ENCODE measurements at places on chromosomes 4 and X. TPM values are rescaled to one million over a fixed set of nuclear protein-coding genes. Genes with fewer than 3 reads are reported as not detected.

DNA sequence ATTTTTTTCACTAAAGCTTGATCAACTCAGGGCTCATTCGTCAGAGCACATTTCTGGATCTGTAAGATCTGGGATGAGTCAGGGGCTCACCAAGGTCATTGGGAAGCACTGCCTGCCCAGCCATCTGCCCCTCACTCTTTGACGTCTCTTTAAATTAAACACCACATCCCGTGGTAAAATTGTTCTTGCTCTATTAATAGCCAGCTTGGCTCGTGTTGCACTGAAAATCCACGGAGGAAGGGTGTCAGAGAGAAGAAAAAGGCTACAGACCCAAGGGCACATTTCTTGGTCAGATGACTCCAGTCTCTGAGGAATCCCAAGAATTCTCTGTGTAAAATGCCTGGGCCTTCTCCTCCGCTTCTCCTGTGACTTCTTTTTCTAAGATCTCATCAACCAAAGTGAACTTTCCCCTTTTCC lies 45.7 kb upstream of the GATB start:
- H3K27ac ChIP-seq: no peak overlapping the region
- no peaks in the 10 kb centered on the region for H3K27me3 ChIP-seq
- DNase-seq: no peak

DNA sequence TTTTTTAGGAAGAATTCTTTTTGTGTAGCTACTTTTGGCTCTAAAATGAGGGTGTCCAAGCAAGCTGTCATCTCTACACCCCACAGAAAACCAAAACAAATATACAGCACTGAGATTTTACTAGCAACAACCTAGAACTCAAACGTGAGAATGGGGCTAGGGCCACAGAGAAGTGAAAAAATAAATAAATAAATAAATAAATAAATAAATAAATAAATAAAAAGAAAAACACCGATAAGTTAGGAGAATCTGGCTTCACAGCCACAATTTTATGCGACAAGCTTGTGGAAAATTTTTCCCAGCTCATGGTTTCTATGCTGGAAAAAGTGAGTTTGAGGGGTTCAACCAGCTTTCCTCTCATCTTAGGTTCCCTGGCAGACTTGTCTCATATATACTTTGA lies 324.6 kb upstream of the TACR3 start:
- no peaks in the 10 kb centered on the region for H3K4me1 ChIP-seq
- H3K27me3 ChIP-seq: no peaks in the 10 kb centered on the region
- H3K4me3 ChIP-seq: no peak overlapping the region
- no peak overlapping the region for H3K27ac ChIP-seq

DNA sequence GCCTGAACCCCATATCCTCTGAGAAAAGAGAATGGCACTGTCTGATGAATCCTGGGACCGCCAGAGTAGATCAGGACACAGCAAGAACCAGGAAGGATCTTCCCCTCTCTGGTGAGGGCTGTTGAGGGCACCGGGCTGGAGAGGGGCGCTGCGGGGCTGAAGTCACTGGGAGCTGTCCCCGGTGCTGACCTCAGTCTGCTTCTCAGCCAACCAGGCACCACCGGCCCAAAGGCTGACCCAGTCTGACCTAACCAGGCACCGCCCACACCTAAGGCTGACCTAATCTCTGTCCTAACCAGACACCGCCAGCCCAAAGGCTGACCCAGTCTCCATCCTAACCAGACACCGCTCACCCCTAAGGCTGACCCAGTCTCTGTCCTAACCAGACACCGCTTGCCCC lies 82.8 kb downstream of the CPZ start:
- DNase-seq: no peak
- no peaks in the 10 kb centered on the region for H3K4me1 ChIP-seq
- H3K4me3 ChIP-seq: no peak overlapping the region

- no peak overlapping the region for H3K27ac ChIP-seq
- no peak overlapping the region for H3K4me3 ChIP-seq
- no peak for DNase-seq
- H3K4me1 ChIP-seq: no peaks in the 10 kb centered on the region
- no peaks in the 10 kb centered on the region for H3K36me3 ChIP-seq
Measured at GRCh38 chrX:105299286-105299685, 78.8 kb upstream of the TEX13A start.

Gene CENPVL3
- total RNA-seq: not detected

Gene KIF4A
- 44.7 TPM for total RNA-seq

Gene PABPC1L2B
- not detected for total RNA-seq

Gene XAGE1A
- total RNA-seq: not detected

Gene CT83
- not detected for total RNA-seq

Gene UGT2A3
- total RNA-seq: not detected

Gene MAGED4B
- 0.98 TPM for total RNA-seq

Gene HPSE
- 18.4 TPM for total RNA-seq
